GDM1 (cell line): ENCODE measurements at places on chromosomes 2 and 18.

DNA sequence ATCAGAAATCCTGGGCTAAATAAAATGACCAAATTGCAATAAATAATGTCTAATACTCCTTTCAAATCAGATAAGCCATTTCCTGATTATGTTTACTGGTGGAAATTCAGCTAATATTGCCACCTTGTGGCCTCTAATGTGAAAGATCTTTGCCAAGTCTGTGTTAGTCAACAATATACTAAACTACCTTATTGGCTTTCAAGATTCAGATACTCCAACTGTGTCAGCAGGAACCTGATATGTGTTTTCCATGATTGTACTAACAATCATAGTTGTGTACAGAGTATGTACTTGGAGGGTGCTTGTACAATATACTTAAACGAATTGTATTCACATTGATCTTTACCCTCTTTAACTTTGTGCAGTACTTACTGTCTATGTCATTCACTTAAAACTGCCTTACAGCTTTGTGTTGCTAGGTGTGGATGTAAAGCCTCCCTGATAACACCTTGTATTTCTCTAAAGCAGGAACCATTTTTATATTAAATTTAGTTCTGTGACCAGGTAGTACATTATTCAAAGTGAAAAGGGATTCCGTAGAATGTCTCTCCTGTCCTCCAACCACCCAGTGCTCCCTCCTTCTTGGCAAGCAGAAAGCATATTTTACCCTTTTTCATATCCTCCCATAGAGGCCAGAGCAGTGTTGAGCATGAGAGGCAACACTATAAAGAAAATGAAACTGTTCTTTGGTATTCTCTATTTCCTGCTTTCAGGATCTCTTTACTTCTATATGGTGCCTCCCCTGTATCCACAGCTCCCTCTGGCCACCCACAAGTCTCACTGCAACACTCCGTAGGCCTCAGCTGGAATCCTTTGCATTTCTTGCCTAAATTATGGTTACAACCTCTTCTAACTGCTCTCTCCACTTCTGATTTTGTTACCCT is 75.2 kb upstream of the C2orf15 start:
- peak; percentile 42 for DNase-seq

- DNase-seq = no peak
Observed at GRCh38 chr2:224121406-224122067, 82.5 kb upstream of the SERPINE2 start.

GRCh38 chr18:23223641-23224040 is 88.4 kb downstream of the CABLES1 start:
- DNase-seq = no peak

DNA sequence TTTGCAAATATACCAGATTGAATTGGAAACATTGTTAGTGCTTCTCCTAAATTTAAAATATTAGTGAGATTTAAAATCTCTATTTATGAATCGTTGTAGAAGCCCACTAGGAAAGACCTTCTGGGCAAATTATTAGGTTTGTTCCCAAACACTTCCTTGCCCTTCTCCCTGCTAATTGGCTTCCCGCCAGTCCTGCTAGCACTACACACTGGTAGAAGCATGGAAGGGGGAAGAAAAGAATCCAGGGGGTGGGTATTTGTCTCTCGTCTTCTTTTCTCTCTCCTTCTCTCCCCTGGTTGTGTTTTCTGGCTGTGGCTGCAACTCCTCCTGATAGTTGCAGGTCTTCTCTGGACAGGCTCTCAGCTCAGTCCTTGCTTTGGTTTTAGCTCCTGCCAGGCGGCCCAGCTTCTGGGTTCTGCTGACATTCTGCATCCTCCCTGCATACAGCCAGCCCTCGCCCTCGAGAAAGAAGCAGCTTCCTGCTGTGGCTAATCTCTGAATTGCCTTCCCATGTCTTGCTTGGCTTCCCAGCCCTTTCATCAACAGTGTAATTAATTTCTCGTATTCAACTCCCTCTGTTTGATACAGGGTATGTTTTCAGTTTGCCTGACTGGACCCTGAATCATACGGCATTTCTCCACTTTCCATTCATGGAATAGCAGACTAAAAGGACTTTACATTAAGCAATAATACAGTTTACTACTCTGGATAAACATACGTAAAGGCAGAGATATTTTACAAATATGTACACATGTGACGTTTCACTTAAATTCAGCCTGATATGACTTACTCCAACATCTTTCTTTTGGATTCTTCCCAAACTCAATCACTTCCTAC is 6.9 kb upstream of the PARD3B start:
- no peak for DNase-seq

DNA sequence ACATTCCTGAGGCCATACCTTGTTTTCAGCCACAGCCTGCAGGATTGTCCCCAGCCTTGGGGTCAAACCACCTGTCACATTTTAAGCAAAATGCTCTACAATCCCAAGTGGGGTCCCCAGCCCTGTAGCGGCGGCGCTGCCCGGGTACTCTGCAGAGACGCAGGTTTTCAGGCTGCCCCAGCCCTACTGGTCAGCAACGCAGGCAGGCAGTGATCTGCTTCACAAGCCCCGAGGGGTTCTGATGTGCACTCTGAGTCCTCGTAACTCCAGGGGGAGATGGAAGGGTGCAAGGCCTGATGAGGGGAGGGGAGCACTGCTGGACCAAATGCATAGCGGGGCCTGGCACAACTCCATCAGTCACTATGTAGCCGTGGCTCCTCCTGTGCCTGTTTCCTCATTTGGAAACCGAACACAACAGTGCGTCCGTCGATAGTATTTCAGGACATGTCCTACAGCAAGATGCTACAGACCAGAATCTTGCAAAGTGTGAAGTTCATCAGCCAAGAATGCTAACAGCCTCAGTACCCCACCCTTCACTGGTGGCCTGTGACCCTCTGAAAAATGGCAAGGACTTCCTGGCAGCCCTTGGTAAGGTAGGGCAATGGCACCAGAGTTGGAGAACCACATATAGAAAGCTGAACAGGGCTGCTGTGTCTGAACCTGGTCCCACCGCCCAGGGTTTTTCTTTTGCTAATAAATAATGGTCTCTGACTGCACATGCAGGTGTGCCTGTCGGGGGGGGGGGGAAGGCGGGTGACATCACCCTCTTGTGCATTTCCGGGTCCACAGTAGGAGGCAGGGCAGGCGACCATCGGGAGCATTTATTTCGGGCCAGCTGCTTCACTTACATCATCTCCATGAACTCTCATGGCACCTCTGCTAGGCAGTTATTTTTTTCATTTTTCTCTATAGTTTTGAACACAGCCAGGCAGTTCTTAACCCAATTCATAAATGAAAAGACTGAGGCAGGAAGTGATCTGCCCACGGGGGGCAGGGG is 50.6 kb upstream of the TFCP2L1 start:
- no peak for DNase-seq

GRCh38 chr18:13284330-13285027 is 65.9 kb downstream of the LDLRAD4 start:
- DNase-seq = no peak

DNA sequence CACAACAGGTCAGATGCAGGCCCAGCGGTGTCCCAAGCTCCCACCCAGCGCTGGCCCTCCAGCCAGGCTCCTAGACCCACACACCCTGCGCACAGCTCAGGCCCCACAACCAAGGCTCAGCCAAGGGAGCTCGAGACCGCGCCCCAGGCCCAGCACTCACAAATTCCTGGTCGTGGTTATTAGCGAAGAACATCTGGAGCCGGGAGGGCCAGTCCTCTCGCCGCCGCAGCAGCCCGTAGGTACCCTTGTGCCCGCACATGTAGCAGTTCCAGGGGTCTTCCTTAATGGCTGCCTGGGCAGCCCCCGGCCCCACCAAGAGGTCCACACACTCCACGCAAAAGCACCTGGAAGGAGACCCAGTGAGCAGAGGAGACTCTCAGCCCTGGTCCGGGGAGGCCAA is 75.6 kb upstream of the POMC start:
- no peak for DNase-seq

- no peak for DNase-seq
Observed at GRCh38 chr18:10895976-10896375, 253.4 kb downstream of the PIEZO2 start.

DNA sequence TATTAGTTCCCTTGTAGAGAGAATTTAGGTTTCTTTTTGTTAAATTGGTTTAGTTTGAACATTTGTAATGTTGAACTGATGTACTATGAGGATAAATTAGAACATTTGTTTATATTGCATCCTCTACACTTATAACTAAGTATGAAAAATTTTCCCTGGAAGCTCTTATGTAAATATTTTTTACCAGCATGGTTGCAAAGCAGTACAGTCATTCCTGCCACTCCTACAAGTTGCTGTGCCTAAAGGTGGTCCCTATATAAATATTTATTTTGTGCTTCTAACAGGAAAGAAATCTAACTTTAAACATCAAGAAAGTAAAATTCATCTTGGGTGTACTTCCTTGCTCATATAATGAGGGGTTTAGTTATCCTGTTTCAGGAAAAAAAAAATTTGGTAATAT is 14.2 kb downstream of the TWSG1 start:
- no peak for DNase-seq

- no peak for DNase-seq
Observed at GRCh38 chr18:1392865-1393734, 488.4 kb downstream of the ADCYAP1 start.

- DNase-seq = no peak
Observed at GRCh38 chr2:12257476-12257875, 459.3 kb upstream of the TRIB2 start.

DNA sequence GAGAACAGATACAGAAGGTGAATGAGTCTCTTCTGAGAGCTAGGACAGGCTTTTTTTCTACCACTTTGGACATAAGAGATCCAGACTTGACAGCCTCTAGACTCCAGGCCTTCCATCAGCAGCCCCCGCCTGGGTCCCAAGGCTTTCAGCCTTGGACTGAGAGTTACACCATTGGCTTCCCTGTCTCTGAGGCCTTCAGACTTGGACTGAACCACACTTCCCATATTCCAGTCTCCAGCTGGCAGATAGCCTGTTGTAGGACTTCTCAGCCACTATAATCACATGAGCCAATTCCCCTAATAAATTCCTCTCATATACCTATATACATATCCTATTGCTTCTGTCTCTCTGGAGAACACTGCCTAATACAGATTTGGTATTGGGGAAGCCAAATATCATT is 128.2 kb downstream of the MCFD2 start:
- DNase-seq = no peak

DNA sequence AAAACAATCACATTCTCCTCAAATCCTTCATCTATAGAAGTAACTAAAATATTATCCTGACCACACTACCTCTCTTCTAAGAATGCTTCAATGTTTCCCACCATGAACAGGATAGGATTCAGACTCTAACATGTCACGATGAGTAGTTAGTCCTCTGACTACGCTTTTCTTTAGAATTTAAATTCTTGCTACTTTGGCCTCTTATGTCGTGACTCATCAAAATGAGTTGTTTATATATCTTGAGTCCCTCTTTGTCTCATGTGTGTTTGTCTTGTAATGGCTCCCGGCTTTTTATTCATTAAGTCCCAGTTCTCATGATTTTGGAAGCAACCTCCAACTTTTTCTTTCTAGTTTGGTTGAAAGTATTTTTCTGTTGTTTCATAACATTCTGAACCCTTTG is 1289.2 kb downstream of the DSC3 start:
- no peak for DNase-seq

GRCh38 chr2:3043726-3044125 is 333.9 kb downstream of the EIPR1 start:
- DNase-seq = no peak

GRCh38 chr18:37846996-37847395 is 281.4 kb upstream of the CELF4 start:
- DNase-seq = no peak

- DNase-seq = no peak
Observed at GRCh38 chr18:31880186-31880898, 62.6 kb downstream of the TRAPPC8 start.

DNA sequence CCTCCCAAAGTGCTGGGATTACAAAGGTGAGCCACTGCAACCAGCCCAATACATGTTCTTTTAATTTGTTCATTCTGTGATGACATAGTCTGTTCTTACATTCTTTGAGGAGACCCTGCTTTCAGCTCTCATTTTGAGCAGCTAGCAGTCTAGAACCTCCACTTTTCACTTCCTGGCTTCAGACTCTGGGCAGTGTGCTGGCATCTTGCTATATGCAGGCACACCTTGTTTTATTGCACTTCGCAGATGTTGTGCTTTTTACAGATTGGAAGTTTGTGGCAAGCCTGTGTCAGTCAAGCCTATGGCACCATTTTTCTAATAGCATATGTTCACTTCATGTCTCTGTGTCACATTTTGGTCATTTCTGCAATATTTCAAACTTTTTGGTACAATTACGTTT is 72.4 kb downstream of the PRKCE start:
- no peak for DNase-seq

- DNase-seq = no peak
Observed at GRCh38 chr2:145572238-145572637, 1052.3 kb upstream of the ZEB2 start.

DNA sequence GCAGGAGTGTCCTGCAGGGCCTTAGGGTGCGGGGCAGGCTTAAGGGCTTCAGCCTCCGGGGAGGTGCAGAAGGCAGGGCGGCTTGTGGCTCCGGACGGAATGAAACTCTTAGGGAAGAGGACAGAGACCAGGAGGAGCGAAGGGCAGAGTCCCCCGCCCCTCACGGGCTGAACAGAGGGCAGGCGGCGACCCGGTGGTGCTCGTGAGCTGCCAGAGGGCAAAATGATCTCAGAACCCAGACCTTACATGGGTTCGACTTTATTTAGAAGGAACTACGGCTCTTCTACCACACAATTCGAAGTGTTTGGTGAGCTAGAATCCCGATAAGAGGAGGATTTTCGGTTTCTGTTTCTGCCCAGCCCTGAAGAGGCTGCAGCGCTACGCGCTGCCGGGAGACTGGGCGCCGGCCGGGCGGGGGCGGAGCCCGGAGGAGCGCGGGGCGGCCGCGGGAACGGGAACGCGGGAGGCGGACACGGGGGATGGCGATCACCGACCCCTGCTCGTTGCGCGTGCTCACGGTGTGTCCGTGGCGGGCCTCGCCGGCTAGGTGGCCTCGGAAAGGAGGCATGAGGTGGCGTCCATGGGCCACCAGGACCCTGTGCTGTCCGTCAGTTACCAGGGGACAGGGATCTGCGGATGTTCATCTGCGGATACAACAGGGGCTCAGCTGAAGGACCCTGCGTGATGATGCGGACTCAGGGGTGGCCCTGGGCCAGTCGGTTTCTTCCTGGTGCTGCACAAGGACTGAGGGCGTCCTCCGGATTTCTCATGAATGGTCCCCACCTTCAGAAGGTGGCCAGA is 4.2 kb upstream of the SP100 start:
- peak; percentile 37 for DNase-seq

- no peak for DNase-seq
Observed at GRCh38 chr18:25830787-25831186, 259.6 kb downstream of the SS18 start.

GRCh38 chr18:35564795-35565453 is 16.6 kb upstream of the GALNT1 start:
- no peak for DNase-seq

- DNase-seq = no peak
Observed at GRCh38 chr2:32838949-32839348, 107.8 kb upstream of the LTBP1 start.

GRCh38 chr2:40564184-40564583 is 112.3 kb upstream of the SLC8A1 start:
- no peak for DNase-seq

GRCh38 chr2:145060876-145061275 is 541.0 kb upstream of the ZEB2 start:
- DNase-seq = no peak

- no peak for DNase-seq
Observed at GRCh38 chr2:205117125-205117524, 565.2 kb upstream of the NRP2 start.

GRCh38 chr2:53896864-53897263 is 37.1 kb upstream of the GPR75 start:
- DNase-seq = no peak
